ENCODE measurements at places on chromosomes 7 and 10.

DNA sequence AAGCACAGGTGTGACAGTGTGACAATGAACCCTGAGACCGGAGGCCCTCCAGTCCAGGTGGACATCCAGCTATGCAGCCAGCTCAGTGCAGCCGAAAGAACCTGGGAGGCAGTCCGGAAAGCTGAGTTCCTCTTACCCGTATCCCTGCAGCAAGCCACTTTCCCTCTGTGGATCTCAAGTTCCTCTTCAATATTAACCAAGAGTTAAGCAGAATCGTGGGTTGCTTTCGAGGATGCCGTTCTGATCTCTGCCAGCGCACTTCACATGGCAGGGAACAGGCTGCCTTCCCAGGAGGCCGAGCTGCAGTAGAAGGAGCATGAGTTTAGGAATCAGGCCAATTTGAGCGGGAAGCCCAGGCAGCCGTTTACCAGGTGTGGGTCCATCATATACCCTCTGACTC, 591.6 kb downstream of the SDK1 start:
- DNase-seq: peak; percentile 82

- DNase-seq: no peak
Observed at GRCh38 chr10:6018422-6018821, 41.1 kb upstream of the IL15RA start.

DNA sequence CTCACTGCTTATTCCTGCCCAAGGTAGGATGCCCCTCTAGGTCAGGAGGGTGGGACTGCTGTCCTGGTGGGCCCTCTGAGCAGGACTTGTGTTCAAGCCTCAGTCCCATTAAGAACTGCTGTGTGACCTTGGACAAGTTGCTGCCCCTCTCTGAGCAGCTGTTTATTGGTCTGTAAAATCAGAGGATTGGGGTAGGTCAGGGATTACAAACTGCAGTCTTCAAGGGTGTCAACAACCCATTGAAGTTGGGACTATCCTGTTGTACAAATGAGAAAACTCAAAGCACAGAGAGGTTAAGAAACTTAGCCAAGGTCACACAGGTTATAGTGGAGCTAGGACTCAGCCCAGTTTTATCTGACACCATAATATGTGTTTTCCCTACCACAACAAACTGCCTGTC, 55.3 kb downstream of the ZMIZ1 start:
- no peak for DNase-seq

DNA sequence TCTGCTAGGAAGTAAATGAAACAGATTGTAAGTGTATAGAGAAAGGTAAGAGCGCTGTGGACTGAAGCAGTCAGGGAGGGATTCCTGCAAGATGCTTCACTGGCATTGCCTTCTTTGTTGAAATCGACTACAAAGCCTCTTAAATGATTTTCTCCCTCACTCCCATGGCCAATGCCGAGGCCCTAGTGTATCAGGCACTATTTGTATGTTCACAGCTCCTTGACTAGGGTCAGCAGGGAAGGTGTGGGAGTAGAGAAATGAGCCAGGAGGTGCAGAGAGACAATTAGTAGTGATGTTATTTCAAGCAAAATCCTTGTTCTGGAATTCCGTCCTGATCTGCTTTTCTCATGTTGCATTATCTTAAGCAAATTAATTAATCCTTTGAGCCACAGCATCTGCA, 22.9 kb upstream of the DUSP5 start:
- DNase-seq: no peak

All from DMS79 treated with DMSO at 0.1 percent for 48 hours (cell line).